ENCODE measurements at places on chromosomes 4 and X.

- no peak for DNase-seq
Observed at GRCh38 chr4:71027611-71028010, 34.2 kb downstream of the DCK start.

DNA sequence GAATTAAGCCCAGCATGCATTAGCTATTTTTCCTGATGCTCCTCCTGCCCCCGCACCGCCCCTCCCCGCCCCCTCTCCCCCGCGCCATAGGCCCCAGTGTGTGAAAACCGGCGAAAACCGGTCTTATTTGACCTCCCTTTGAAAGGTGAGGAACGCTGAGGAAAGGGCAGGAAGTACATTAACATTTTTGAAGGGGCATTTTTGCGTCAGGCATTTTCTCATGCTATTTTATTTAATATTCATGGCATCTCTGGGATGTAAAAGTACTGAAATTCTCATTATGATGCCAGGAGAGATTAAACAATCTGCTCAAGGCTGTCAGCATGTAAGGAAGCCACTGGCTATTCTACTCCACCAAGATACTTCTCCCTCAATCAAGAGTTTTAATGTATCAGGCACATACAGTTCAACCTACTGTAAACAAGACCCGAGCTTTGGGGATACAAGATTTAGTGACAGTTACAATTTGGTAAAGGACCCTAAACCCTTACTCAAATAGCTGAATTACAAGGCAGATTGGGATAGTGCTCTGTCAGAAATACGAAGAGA lies 1.2 kb upstream of the NMU start:
- no peak for DNase-seq

DNA sequence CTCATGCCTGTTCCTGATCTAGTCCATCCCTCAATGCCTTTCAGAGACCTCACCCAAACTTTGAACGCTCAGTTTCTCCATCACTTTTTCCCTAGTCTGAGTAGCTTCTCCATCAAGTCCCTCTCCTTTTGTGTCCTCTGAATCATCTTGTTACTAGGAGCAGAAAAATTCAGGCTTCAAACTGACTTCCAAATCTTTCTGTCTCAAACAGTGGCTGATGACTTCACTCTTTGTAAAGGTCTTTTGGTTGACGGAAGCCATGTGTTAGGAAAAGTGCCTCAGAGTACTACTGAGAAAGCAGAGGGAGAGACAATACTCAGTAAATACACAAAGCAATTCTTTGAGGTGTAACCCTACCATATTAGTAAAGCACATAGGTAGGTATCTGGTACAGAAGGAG lies 65.7 kb upstream of the CAMK2D start:
- DNase-seq = no peak

DNA sequence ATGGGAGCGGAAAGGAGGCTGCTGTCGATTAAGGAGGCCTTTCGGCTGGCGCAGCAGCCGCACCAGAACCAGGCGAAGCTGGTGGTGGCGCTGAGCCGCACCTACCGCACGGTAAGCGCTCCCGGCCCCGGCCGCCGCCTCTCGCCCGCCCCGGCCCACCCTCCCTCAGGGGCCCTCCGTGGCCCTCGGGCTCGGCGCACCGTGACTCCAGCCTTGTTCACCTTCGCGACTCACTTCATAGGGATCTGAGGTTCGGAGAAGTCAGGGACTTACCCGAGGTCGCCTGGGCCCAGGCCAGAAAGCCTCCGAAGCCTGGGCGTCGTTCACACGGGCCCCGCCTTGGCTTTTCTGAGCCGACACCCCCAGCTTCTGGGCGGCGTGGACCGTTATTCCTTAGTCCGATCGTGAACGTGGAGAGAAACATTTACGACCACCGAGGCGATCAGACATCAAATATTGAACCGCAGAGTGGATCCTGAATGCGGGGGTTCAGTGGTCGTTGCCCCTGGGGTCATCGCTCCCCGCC lies 362 bp downstream of the NCAPG start:
- no peak for DNase-seq

- DNase-seq = no peak
Observed at GRCh38 chr4:82705169-82705927, 93.2 kb downstream of the SCD5 start.

DNA sequence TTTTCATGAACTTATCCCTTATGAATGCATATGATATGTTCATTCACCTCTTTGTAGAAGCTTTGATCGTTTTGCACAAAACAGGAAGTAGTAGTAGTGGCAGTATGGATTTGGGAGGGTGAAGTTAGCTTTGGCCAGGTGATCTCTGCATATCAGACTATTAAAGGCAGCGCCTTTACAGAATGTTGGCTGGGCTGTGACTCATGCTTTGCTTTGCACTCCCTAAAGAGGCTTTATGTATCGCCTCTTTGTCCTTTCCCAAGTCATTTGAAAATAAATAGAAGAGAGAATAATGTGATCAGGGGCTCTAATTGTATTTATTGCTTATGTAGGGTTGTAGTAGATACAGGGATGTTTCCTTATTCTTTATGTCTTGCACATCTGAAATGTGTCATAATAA lies 50.4 kb downstream of the SHROOM3 start:
- DNase-seq = no peak

GRCh38 chr4:139735381-139736273 lies 70.0 kb downstream of the MGST2 start:
- no peak for DNase-seq

GRCh38 chr4:107897823-107898222 lies 33.5 kb upstream of the CYP2U1 start:
- DNase-seq = no peak

- DNase-seq = no peak
Observed at GRCh38 chrX:134600714-134601113, 57.6 kb downstream of the PLAC1 start.

DNA sequence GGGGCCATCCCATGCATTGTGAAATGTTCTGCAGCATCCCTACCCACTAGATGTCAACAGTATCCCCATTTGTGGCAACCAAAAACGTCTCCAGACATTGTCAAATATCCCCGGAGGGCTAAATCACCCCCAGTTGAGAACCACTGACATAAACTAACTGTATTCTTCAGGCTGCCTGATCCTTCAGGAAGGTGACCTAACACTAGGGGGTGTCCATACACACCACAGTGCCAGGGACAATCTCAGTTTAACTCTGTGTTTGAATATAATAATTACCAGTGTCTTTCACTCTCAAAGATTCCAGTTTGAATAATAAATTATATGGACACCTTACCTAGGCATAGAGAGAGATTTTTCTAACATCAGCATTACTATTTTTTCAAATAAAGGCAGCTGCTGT lies 6.4 kb downstream of the ACE2 start:
- no peak for DNase-seq

- peak; percentile 8 for DNase-seq
Observed at GRCh38 chrX:132023896-132024386, 839 bp downstream of the STK26 start.

DNA sequence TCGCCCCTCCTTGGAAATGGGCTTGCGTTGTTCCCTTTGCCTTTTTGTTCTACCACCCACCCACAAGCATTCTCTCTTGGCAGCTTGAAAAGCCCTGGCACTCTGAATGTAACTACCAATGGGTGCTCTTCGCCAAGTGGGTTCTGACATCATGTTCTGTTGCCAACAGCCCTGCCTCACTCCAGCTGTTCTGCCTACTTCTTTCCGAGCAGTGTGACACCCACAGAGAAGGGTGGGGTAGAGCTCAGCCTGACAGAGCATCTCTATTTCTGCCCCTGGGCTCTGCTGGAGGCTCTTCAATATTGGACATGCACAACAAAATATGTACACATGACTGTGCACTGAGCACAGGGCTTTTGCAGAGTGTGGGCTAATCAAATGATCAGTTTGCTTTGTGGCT lies 15.6 kb upstream of the EXOSC9 start:
- DNase-seq = no peak

DNA sequence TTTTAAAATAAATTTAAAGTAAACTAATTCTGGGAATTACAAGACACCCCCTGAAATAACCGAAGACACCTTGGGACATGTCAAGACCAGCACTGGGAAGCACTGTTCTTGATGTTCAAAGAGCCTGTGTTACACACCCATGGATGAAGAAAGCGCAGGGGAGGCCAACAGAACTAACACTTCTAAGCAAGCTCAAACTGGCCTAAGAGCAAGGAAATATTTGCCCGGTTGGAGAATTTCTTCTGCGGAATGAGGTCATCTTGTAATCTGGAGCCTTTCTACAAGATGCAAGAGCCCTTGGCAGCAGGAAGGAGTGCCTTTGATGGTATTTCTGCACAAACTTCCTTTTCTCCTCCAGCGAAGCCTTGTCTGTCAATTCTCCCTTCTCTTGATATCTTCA lies 9.3 kb upstream of the EFHC2 start:
- DNase-seq = no peak

DNA sequence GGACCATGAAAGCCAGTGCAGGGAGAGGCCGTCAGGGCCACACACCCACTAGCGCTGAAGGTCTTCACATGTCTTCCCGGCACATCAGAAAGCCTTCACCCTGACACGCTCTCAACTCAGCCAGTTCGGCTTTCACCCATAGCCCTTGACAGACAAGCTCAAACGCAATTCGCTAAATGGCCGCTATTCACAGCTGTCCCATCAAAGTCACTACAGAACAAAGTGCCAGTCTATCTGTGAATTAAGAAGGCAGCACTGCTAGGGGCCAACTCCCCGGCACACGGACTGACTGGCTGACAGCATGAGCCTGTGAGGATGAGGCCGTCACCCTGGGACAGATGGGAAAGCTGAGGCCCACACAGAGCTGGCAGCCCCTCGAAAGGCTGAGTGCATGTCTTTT lies 45.7 kb downstream of the ACOX3 start:
- DNase-seq = no peak

DNA sequence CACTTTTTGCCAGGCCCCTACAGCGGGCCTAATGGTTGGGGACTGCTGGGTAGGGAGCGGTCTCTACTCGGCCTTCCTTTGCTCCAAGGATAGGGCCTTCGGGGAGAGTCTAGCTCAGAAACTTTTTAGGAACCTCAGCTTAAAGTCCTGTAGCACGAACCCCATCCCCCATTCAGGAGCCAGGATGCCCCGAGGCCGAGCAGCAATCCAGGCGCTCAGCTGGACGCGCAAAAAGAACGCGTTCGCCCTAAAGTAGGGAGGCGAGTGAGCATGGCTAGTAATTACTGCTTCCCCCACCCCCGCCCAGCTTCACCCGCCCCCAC lies 9.7 kb downstream of the POU4F2 start:
- no peak for DNase-seq

GRCh38 chr4:140242357-140243277 lies 88.6 kb upstream of the MAML3 start:
- DNase-seq = no peak

- DNase-seq = no peak
Observed at GRCh38 chrX:120316587-120317283, 5.5 kb upstream of the TMEM255A start.

GRCh38 chr4:53653484-53654053 lies 62.3 kb upstream of the LNX1 start:
- no peak for DNase-seq

GRCh38 chr4:40489961-40490360 lies 139.7 kb downstream of the RBM47 start:
- no peak for DNase-seq

DNA sequence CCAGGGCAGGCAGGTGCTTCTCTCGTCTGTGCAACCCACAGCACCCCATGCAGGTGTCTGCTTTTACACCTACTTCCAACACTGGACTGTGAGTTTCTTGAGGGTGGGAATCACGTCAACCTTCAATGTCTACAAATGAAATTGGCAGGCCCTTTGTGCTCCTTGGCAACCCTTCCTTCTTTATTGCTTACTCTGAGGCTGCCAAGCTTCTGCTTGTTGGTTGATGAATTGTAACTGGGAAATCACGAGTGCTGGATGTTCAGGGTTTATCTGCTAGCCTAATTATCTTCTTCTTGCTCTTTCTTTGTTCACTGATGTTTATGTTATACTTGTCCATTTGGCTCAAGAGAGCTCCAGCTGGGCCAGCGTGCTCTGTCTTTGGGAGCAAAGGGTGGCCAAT lies 2.5 kb upstream of the DGAT2L6 start:
- no peak for DNase-seq

GRCh38 chrX:10902001-10902400 lies 209.1 kb upstream of the HCCS start:
- no peak for DNase-seq
